Stimulated activated CD4-positive, alpha-beta T cell treated with anti-CD3 and anti-CD28 coated beads, Interleukin-15, amount 100 ng/mL, for 48 hours (primary cell): ENCODE measurements at places on chromosomes 3 and 15.

DNA sequence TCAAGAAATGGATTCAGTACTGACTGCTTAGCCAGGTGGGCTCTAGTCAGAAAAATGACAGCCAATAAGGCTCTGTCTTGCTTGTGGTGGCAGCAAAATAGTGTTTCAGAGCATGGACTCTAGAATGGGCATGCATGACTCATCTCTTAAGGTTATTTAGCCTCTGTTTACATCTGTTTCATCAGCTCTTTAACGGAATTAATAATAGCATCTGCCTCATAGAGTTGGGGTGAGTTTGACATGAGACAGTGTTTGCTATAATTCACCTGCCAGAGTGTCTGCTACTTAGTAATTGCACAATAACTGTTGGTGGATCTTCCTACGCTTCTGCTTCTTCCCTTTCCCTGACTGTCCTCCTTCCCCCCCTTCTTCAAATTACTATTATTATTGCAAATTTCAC is 350.4 kb upstream of the SEMA6D start:
- DNase-seq: no peak

DNA sequence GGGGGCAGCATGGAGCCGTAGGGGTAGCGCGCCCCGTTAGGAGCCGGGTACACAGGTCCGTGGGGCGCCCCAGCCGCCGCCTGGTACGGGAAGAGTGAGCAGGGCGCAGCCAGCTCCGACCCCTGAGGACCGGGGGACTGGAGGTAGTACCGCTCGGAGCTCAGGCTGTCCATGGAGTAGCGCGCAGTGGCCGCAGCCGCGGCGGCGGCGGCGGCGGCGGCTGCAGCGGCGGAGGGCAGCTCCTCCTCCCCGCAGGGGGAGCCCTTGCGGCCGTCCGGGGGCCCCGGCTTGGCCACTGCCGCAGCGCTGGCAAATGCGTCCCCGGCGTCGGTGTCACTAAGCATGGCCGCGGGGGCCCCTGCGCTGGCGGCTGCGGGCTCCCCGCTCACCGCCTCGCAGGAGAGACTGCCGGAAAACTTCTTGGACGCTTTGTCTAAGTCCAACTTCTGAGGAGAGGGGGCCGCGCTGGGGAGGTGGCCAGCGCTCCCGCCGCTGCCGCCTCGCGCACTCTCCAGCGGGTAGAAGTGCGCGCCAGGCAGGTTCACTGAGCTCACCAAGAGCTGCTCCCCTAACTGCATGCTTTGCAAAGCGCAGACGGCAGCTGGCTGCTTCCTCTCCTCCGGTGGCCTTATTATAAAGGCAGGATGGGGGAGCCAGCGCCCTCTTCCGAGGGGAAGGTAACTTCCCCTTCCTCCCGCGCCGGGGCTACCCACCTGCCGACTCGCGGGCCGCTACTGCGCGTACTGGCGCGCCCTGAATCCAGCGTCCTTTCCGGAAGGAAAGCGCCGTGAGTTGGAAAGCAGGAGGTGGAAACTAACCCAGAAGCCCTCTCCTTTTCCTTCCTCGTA is at the start of gene EOMES:
EOMES (minus strand) TSS at position 607 of the 848 bp plus-strand sequence; CDS start at position 578, 29 bp downstream.
- no peak for DNase-seq

- no peak for DNase-seq
Measured at GRCh38 chr3:167872941-167873340, 137.4 kb downstream of the SERPINI1 start.

GRCh38 chr3:21152555-21152954 is 598.5 kb downstream of the ZNF385D start:
- no peak for DNase-seq

- DNase-seq: peak; percentile 24
Measured at GRCh38 chr3:141370065-141370533, 1.8 kb downstream of the ZBTB38 start.

DNA sequence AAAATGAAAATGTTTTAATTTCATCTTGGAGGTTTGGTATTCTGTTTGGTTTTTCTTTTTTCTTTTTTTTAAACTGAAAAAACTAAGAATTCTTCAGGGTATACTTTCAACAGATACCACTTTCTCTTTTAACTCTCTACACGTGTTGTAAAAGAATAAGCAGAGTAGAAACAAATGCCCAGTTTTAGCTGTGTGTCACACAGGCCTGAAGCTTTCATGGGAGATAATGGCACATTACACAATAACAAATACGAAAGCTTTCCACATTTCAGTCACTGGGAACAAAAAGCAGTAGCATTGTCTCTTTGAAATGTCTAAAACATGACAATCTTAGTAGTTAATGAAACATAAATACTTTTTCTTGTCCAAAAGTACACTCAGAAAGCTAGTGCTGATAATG is 818.5 kb downstream of the TBL1XR1 start:
- no peak for DNase-seq

DNA sequence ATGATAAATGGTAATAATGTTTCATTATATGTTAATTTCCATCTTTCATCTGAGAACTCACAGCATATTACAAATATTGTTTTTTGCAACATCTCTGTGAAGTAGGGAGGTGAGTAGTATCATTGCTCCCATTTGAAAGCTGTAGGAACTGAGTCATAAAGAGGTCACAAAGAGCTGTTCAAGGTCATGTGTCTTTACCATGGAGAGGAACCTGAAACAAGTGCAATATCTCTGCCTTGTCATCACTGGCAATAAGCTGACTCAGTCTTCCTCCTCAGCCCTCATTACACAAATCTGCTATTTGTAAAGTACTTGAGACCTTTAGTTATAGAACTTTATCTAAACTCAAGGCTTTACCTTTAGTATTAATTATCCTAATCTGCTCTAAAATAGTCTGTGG is 4.4 kb upstream of the ATP13A4 start:
- DNase-seq: no peak

DNA sequence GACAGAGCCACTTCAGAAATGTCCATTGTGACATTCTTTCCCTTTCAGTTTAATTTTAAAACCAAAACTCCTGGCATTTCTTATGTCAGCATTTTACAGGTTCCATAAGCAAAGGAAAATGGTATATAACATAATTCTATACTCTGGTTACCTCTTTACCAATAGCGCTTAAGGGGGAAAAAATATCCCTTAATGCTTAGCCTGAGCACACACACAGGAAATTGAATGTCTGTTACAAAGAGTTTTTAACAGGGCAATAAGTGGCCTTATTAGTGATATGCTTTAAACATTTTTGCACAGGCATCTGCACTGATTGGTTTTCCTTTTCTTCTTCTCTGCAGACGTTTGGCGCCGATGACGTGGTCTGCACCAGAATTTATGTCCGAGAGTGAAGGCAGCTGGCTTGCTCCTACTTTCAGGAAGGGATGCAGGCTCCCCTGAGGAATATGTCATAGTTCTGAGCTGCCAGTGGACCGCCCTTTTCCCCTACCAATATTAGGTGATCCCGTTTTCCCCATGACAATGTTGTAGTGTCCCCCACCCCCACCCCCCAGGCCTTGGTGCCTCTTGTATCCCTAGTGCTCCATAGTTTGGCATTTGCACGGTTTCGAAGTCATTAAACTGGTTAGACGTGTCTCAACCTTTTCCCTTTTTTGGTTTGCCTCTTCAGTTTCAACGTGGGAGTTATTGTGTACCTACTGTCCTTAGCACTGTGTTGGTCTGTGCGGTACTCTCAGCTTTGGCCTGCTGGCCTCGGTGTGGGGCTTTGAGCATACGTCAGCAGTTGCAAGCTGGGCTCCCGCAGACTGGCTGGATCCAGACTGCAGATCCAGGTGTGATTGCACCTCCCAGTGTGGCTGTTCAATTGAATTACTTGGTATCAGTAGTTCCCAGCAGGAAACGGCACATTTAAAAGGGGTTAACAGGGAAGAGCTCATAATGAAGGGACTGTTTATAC is 7.7 kb downstream of the CRABP1 start:
- DNase-seq: no peak

DNA sequence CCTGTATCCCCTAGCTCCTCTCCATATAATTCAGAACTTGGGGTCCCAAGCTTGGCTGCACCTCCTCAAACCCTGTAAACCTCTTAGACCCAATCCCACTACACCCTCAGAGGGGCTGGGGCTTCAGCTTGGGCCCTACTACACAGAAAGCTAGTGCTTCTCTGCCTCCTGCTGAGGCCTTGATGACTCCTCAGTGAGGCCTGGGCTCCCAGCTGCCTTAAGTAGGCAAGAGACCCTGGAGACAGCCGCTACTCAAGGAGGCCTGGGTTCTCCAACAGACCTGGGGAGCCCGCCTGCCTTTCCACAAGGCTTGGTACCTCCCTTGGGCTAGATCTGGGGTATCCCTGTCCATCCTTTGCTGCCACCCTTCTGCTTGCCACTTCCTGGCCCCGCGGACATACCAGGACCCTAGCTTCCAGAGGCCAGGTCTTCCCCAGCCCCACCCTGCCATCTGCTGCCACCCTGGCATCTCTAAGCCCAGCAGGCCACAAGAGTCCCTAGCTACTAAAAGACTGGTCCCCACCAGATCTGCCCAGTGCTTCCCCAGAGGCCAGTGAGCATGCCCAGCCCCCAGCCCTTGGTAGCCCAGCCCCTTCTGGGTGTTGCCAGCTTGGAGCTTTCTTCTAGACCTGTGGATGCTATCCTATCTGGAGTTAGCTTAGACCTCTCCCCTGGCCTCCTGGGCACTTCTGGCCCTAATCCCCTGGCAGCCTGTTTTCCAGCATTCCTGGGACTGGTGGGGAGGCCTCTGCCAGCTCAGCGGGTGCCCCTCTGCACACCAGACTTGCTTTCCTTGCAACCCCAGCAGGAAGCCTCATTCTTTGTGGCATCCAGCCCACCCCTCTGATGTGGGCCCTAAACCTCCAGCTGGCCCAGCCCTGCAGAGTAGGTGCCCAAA is 13.7 kb downstream of the C15orf39 start:
- DNase-seq: no peak

DNA sequence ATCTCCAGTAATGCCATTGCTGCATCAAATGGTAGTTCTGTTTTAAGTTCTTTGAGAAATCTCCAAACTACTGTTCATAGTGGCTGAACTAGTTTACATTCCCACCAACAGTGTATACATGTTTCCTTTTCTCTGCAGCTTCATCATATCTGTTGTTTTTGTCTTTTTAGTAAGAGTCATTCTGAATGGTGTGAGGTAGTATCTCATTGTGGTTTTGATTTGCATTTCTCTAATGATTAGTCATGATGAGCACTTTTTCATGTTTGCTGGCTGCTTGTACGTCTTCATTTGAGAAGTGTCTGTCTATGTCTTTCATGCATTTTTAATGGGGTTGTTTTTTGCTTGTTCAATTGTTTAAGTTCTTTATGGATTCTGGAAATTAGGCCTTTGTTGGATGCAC is 10.2 kb upstream of the GCSAM start:
- no peak for DNase-seq

- DNase-seq: no peak
Measured at GRCh38 chr15:37136666-37137065, 36.3 kb upstream of the MEIS2 start.

GRCh38 chr3:195441051-195441450 is 1.8 kb downstream of the ACAP2 start:
- no peak for DNase-seq

DNA sequence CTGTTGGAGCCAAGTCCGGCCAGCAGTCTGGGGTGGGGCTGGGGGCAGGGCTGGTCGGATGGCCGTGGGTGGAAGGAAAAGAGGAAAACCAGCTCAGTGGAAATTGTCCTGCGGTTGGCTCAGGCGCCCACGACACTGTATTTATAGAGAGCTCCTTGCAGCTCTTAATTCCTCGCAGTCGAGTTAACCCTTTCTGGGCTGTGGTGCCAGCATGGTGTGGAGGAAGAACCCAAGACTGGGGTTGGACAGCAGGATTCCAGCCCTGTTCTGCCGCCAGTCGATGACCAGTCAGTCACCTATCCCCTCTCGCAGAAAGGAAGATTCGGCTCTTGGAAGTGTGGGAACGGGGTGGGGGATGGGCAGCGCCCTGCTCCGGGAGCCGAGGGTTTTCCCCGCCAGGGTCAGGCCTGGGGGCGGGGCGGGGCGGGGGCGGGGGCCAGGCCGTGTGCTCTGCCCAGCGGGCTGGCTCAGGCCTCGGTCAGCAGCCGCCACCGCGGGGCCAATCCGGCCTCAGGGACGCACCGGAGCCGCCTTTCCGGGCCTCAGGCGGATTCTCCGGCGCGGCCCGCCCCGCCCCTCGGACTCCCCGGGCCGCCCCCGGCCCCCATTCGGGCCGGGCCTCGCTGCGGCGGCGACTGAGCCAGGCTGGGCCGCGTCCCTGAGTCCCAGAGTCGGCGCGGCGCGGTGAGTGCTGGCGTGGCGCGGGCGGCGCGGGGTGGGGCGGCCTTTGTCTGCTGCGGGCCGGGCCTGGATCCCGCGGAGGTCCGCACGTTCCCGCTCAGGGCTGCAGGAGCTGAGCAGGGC is at the start of gene CD276:
CD276 (plus strand) TSS at position 607 of the 804 bp plus-strand sequence. CDS start 15,257 bp downstream, outside the sequence.
- no peak for DNase-seq

- no peak for DNase-seq
Measured at GRCh38 chr3:120103276-120103675, 9.0 kb upstream of the GSK3B start.

GRCh38 chr3:189282741-189283140 is 111.0 kb downstream of the TPRG1 start:
- DNase-seq: no peak

GRCh38 chr3:138640537-138640936 is 32.0 kb downstream of the FAIM start:
- DNase-seq: no peak

DNA sequence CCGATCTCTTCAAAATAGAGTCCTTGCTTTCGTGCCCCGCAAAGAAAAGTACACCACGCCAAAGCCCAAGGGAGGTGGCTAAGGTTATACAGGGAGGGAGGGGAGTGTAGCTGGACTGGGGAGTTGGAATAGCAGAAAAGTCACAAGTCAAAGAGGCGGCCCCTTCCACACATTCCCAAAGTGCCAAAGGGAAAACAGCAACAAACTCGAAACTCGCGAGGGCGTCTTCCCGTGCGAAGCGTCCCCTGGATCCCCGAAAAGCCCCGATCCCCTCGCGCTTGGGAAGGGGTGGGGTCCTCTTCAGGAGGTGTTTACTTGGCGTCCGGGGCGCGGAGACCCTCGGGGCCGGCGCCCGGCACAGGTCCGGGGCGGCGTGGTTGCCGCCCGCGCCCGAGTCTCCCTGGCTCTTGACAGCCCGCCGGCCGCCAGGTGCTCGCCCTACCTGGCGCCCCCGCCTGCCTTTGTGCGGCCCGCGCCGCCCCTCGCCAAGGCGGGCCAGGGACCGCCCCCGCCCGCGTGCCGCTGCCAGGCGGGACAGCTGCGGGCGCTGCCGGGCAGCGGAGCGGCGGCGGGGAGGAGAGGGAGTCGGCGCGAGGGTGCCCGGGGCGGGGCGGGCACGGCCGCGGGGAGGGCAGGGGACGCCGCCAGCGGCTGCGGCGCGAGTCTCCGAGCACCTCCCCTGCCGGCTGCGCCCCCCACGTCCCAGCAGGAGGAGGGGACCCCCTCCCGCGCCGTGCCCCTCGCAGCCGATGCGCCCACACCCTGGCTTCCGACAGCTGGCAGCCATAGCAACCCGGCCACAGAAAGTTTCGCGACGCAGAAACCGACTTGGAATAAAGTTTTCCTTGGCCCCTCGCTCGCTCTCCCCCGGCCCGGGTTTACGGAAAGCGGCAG is 966 bp downstream of the MYO1E start:
- DNase-seq: no peak

DNA sequence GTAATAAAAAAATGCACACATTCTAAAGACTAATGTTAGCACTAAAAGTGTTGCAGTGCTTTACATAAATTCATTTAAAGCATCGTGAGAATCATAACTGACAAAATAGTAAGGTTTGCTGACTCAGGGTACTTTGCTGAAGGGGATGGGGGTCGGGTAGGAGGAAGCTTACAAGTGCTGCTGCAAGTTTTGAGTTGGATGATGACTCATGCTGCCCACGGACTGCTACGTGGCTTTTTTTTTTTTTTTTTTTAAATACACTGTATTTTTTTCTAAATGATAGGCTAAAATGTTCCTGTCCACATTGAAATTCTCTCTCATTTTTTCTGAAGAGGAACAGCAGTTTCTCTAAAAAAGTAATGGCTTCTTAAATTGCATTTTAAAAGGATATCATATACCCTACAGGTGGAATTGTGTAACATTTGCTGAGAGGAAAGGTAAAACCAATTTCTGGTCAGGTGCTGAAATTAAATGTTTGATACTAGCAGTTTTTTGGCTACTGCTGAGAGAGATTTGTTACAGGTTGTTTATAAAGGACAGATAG is 2.2 kb downstream of the MAPK6 start:
- DNase-seq: peak; percentile 59
